ENCODE measurements at places on chromosomes 2 and 18.

- no peak for DNase-seq
These were observed 564.0 kb upstream of the FANCL start for GRCh38 chr2:58805126-58805525.

- no peak for DNase-seq
These were observed 23.4 kb downstream of the DAPL1 start for GRCh38 chr2:158818511-158818910.

DNA sequence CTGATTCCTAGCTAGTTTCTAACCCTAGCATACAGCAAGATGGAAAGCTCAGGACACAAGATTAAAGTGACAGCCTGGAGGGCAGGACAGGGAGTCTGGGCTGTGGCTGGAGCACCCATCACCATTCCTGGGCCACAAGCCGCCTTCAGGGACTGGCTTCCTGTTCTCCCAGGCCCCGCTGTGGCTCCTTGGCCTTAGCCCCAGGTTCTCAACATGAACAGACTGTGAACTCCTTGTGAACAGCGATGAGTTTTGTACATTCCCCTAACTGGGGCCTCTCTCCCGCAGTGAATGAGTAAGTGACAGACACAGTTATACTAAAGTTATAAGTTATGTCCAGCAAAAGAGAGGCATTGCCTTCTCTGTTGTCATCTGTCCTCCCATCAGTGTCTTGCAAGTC lies 35.9 kb upstream of the SLC14A1 start:
- DNase-seq, result no peak

- no peak for DNase-seq
These were observed 20.0 kb downstream of the BUB1 start for GRCh38 chr2:110657724-110658305.

DNA sequence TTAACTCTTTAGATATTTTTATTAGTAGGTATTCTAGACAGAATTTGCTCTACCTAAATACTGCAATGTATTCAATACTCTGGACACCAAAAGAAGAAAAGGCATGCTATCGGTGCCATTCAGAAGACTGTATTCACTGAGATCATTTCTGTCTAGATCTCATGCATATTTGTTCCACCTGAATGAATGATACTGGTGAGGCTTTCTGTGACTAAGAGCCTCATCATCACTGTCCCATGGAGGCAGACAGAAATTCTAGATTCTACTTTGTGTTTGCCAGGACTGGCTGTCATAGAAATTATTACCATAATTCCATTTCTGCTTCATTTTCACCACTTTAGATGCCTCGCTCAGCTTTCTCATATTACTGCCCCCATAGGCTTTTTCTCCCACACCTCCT lies 340.7 kb downstream of the MBD2 start:
- DNase-seq, result no peak

DNA sequence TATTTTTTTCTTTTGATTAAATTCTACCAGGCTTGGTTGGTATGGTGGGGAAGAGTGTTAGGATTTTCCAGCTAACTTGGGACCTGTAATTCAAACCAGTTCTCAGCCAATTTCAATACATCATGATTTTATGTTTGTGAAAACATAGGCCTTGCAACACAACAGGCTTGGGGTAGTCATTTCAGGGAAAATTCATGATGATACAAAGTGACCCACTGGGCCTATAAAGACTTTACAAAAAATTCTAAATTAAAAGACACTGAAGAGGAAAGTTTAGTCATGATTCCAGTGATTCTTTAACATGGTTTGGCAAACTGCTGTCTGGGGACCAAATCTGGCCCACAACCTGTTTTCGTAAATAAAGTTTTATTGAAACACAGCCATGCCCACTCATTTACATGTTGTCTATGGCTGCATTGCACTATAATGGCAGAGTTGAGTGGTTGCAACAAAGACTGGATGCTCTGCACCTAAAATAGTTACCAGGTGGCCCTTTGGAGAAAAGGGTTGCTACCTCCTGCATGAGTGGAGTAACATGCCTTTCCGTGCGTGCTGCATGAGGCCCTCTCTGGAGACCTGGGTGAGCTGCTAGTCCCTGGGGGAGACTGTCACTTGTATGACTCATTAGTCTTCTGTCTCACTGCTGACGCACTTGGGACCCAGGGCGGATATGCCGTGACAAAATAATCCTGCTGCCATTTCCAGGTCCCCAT lies 73.6 kb downstream of the NPAS2 start:
- DNase-seq, result no peak

DNA sequence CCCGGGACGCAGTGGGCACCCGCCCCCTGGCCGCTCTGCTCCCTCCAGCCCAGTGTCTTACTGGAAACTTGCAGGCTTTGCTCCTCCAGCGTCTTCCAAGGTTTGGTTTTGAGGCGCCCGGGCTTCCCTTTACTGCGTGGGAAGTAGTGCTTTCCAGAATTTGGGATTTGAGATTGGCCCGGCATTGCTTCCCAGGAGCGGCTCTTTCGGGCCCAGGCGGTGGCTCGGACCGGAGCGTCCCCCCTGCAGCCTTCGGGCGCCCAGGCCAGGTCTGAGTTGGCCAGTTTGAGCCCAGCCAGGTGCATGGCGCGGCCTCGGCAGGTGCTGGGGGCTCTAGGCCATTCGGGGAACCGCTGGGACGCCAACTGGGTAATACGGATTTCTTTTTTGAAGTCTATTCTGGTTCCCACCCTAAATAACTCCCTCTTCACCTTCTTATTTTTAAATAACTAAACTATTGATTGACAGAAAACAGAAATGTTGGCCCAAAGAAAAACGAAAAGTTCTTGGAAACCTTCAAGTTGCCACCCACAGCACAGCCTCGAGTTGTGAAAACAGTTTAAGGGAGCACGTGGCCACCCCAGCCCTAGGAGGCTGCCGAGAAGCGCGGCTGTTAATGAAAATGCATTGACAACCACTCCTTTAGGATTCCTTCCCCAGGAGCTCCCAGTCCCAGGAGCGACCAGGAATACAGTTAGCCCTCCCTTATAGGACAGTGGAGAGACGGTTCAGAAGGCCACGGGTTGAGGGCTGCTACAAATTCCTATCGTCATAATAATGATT lies 766 bp downstream of the SNTG2 start:
- DNase-seq, result no peak

All from stimulated activated CD8-positive, alpha-beta memory T cell treated with anti-CD3 and anti-CD28 coated beads, Interleukin-4, amount 100 ng/mL, for 24 hours (primary cell).